Hair follicular keratinocyte (primary cell): ENCODE measurements at places on chromosomes 5 and 9. TPM values are rescaled to one million over a fixed set of nuclear protein-coding genes. Genes with fewer than 3 reads are reported as not detected.

The SLC25A48 gene
- total RNA-seq = not detected in 2 replicates

The SPATA31C1 gene
- total RNA-seq = not detected in 2 replicates

The SLC9A3 gene
- total RNA-seq = 1.2 and 2.2 TPM in 2 replicates

The RMRP gene
- 1,205 and 1,810 TPM in 2 replicates for total RNA-seq

The TRIM36 gene
- total RNA-seq = 1.7 and 3.7 TPM in 2 replicates

The MYMK gene
- total RNA-seq = not detected in 2 replicates

The ZNF366 gene
- total RNA-seq = not detected in 2 replicates

The DMRT3 gene
- not detected in 2 replicates for total RNA-seq

The CBY3 gene
- not detected in 2 replicates for total RNA-seq

The WDR38 gene
- total RNA-seq = not detected in 2 replicates

The UBLCP1 gene
- 30.1 and 32.5 TPM in 2 replicates for total RNA-seq

The GBGT1 gene
- 2.7 TPM in 2 replicates for total RNA-seq

The SHROOM1 gene
- 5.3 and 11.2 TPM in 2 replicates for total RNA-seq

The TEK gene
- 0.23 and 0.27 TPM in 2 replicates for total RNA-seq

The SLIT3 gene
- total RNA-seq = 1.3 and 13.8 TPM in 2 replicates

The DPYSL3 gene
- 3.0 and 5.2 TPM in 2 replicates for total RNA-seq

The DNAI1 gene
- total RNA-seq = not detected in 2 replicates

The SUSD3 gene
- total RNA-seq = 2.1 and 3.1 TPM in 2 replicates

The SHISAL2B gene
- total RNA-seq = not detected in 2 replicates

The GAPT gene
- not detected in 2 replicates for total RNA-seq

The IRX2 gene
- 32.3 and 41.1 TPM in 2 replicates for total RNA-seq

The TRMT10B gene
- 2.0 and 4.9 TPM in 2 replicates for total RNA-seq

The SLC36A2 gene
- not detected in 2 replicates for total RNA-seq

The OR2V1 gene
- not detected in 2 replicates for total RNA-seq

The ATP10B gene
- 0.11 TPM in 1 of 2 replicates, not detected in the other for total RNA-seq

The IL31RA gene
- 5.4 and 16.1 TPM in 2 replicates for total RNA-seq

The IL5 gene
- not detected in 2 replicates for total RNA-seq

The PCDHGB3 gene
- total RNA-seq = 0.31 and 0.46 TPM in 2 replicates

The DMRTA1 gene
- total RNA-seq = 0.62 and 0.84 TPM in 2 replicates

The FAM170A gene
- not detected in 2 replicates for total RNA-seq

The SEMA5A gene
- total RNA-seq = 1.2 and 1.7 TPM in 2 replicates

The CDHR2 gene
- total RNA-seq = not detected in 2 replicates

The IFNB1 gene
- not detected in 2 replicates for total RNA-seq

The SCGB3A1 gene
- total RNA-seq = not detected in 2 replicates

The CPLANE1 gene
- total RNA-seq = 4.7 and 7.6 TPM in 2 replicates

The PCDHAC2 gene
- 1.1 and 1.3 TPM in 2 replicates for total RNA-seq

The MFAP3 gene
- total RNA-seq = 22.3 and 25.9 TPM in 2 replicates

The CCDC152 gene
- 4.5 and 5.3 TPM in 2 replicates for total RNA-seq

The FGF1 gene
- 0.19 TPM in 1 of 2 replicates, not detected in the other for total RNA-seq

The NPR3 gene
- total RNA-seq = 0.08 and 0.15 TPM in 2 replicates

The NIPAL4 gene
- 25.3 and 30.4 TPM in 2 replicates for total RNA-seq

The P4HA2 gene
- total RNA-seq = 70.4 and 112 TPM in 2 replicates

The NR4A3 gene
- 0.15 TPM in 1 of 2 replicates, not detected in the other for total RNA-seq

The PRUNE2 gene
- 0.16 and 0.19 TPM in 2 replicates for total RNA-seq

The C9orf153 gene
- not detected in 2 replicates for total RNA-seq

The PCDH12 gene
- 0.04 and 0.16 TPM in 2 replicates for total RNA-seq

The OR1Q1 gene
- total RNA-seq = not detected in 2 replicates

The RBM22 gene
- 36.0 and 42.1 TPM in 2 replicates for total RNA-seq

The PAEP gene
- not detected in 2 replicates for total RNA-seq

The PCDHGC4 gene
- total RNA-seq = 0.19 and 0.31 TPM in 2 replicates

The GGTA1 gene
- not detected in 2 replicates for total RNA-seq

The PCDHB13 gene
- not detected in 2 replicates for total RNA-seq

The PCDHGA7 gene
- 0.11 and 0.86 TPM in 2 replicates for total RNA-seq

The PNPLA7 gene
- total RNA-seq = 0.11 and 0.31 TPM in 2 replicates

The PCDHGA2 gene
- 0.04 and 0.55 TPM in 2 replicates for total RNA-seq

The COL15A1 gene
- total RNA-seq = not detected in 2 replicates

The IFNA1 gene
- not detected in 2 replicates for total RNA-seq

The PCDHGA11 gene
- 0.84 and 0.94 TPM in 2 replicates for total RNA-seq

The ZNF300 gene
- total RNA-seq = 5.3 and 6.0 TPM in 2 replicates

The ALDOB gene
- not detected in 2 replicates for total RNA-seq
